ENCODE measurements at places on chromosomes 1 and 21.

DNA sequence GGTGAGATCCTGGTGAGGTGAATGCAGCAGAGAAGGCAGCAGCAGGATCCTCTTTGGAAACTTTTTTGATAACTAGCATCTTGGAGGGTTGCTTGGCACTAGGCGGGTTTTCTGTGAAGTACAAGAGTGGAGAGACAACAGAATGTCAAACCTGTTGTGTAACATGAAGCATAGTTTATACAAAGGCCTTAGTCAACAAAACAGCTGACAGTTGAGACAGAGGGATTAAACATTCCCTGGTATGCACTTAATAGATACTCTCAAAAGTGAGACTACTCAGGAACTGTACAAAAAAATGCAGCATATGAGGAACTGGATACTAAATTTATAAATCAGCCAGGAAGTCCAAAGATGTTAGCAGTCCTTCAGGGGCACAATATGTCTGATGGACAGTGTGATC lies 16.4 kb upstream of the CCDC17 start:
- no peak for DNase-seq

DNA sequence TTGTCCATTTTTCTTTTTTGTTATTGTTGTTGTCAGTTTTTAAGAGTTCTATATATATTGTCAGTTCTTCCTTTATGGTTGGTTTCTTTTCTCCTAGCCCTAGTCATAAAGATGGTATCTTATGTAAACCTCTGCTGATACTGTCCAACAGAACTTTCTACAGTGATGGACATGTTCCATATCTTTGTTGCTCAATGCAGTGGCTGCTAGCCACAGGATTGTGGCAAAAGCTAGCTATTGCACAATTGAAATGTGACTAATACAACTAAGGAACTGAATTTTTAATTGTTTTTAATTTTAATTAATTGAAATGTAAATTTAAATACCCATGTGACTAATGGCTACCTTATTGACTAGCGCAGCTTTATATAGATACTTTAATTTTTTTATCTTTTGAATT lies 411.8 kb upstream of the PTBP2 start:
- DNase-seq, result peak; percentile 84

- DNase-seq, result no peak
These were observed 550.5 kb downstream of the PLPP3 start for GRCh38 chr1:56028911-56029310.

DNA sequence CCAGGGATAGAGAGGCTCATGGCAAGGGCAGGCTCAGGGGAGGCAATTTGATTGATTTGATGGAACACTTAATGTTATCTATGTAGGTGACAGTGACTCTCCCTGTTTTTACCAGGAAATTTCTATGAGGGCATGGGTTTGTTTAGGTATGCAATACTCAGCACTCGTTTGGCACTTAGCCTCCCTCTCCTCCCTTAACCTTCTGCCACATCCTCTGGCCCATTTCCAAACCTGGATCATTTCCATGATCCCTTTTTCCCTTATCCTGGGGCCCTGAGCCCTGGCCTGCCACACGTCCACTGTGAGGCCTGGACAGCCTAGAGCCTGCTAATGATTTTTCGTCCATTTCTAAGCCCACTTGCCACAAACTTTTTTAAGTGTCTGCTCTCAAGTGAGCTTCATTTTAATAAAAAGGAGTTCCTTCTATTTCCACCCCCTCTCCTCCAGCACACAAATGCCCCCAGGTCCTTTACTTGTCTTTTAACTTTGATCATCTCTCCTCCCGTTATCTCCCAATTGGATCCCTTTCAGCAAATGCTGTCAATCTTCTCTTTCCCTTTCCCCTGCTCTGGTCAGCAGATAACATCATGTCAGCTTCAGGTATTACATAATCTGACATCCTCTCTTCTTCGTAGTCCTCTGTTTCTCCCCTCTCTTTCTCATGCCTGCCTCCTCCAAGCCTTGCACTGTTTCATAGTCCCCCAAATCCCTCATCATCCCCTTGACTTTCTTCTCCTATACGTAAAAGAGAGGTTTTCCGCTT lies 37.8 kb upstream of the GADD45A start:
- no peak for DNase-seq

DNA sequence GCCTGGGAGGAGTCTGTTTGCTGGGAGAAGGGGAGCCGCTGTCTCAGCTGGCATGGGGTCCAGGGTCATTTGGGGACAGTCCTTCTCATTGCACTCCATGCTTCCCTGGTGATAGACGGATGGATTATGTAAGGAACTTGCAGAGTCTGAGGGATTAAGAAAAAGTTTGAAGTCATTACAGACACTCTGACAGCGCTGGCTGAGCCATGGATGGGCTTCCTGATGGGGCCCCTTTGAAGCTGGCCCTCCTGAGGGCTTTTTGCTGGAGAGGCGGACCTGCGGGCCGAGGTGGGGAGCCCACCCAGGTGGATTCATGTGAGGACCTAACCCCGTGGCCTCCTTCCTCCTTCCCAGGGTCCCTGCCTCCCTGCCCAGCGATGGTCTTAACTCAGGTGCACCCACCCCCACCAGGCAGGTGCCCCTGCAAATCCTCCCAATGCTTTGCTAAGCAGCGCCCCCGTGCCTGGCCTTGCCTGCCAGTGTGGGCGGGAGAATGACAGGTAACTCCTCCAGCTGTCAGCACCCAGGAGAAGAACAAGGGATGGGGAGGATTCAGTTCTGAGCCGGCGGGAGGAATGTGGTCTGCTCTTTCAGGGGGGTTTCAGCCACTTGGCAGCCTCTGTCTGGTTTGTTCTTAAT lies 24.2 kb upstream of the C1orf174 start:
- no peak for DNase-seq

- DNase-seq, result no peak
These were observed 54.9 kb downstream of the WDR64 start for GRCh38 chr1:241706967-241707366.

- peak; percentile 47 for DNase-seq
These were observed 12.7 kb downstream of the VSIG8 start for GRCh38 chr1:159849626-159850366.

DNA sequence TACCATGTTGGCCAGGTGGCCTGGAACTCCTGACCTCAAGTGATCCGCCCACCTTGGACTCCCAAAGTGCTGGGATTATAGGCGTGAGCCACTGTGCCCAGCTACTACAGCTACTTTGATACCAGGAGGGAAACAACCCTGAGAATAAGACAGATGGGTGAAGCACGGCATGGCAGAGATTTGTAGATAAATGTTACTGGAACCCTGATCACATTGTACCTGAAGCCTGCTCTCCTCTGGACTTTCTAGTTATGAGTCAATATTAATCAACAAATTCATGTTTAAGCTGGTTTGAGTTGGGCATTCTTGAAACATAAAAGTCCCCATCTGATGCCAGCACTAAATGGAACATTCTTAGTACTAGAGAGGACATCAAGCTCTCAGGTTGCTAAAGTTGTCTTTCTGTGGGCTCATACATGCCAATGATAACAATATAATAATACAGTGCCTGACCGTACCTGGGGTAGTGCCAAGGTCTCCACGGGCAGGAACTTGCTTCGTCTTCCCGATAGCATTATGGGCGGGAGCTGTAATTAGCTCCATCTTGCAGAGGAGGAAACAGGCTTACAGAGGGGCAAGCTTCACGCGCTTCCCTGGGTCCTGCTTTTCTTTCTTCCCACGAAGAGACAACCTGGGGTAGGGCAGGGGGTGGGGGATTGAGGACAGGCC lies 30.7 kb upstream of the SLC19A1 start:
- DNase-seq, result no peak

- DNase-seq, result peak; percentile 98
These were observed 666 bp downstream of the HP1BP3 start for GRCh38 chr1:20786253-20787028.

- peak; percentile 84 for DNase-seq
These were observed 34.4 kb downstream of the COL18A1 start for GRCh38 chr21:45439161-45439872.

DNA sequence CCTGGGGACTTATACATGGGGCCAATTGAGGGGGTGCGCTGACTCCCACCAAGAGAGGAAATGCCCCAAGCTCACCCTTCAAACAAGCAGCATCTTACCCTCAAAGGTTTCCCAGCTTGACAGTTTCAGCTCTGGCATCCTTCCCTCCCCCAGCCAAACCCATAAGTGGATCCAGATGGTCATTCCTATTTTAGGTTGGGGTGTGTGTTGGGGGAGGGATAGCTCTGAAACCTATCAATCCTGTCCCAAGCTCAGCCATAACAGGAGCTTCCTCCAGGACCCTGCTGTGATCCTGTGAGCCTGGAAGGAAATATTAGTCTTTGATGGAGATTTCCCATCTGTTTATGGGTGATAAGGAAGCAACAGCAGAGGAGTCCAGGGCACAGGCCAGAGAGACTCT lies 3.4 kb upstream of the TMEM222 start:
- no peak for DNase-seq

GRCh38 chr1:240597153-240597745 lies 14.7 kb downstream of the GREM2 start:
- no peak for DNase-seq

DNA sequence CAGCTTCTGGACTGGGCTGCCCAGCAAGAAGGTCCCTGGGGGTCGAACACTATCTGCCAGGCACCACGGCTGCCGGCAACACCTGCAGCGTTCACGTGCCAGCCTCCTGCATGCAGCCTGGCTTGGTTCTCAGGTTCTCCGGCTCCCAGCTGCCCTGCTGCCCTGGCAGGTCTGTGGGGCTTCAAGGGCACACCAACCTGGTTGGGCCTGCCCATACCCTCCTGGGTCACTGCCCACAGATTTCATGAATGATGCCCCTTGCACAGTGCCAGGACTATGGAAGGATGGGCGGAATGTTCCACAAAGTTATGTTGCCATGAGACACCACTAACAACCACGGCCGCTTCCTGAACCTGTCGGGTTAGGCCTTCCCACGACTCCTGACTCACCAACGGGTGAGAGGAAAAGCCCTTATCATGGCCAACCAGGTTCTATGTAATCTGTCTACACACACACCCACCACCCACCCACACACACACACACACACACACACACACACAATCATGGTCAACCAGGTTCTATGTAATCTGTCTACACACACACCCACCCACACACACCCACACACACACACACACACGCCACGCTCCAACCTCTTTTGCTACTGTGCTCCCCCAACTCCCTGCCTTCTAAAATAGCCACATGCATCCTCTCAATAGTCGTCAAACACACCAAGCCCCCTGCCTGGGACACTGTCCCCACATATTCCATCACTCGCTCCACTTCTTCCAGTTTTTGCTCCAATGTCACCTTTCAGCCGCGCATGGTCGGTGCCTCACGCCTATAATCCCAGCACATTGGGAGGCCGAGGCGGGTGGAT lies 32.2 kb downstream of the HSPG2 start:
- DNase-seq, result peak; percentile 76

GRCh38 chr1:185603158-185603557 lies 131.0 kb upstream of the HMCN1 start:
- DNase-seq, result peak; percentile 29

DNA sequence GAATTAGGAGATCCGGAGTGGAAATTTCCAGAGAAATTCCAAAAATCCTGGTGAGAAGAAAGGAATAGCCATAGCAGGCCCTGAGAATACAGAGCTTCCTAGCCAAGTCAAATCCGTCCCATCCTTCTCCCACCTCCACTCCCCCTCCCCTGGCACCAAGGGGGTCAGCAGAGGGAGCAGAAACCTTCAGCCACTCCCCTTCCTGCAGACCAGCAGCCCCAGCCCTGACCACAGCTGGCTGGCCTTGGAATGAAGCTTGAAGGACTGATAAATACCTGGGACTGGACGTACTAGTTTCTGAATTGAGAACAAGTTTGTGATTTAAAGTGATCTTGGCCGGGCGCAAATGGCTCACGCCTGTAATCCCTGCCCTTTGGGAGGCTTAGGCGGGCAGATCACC lies 13.8 kb upstream of the RIPPLY3 start:
- no peak for DNase-seq

GRCh38 chr1:147496044-147496443 lies 45.3 kb upstream of the BCL9 start:
- DNase-seq, result no peak

DNA sequence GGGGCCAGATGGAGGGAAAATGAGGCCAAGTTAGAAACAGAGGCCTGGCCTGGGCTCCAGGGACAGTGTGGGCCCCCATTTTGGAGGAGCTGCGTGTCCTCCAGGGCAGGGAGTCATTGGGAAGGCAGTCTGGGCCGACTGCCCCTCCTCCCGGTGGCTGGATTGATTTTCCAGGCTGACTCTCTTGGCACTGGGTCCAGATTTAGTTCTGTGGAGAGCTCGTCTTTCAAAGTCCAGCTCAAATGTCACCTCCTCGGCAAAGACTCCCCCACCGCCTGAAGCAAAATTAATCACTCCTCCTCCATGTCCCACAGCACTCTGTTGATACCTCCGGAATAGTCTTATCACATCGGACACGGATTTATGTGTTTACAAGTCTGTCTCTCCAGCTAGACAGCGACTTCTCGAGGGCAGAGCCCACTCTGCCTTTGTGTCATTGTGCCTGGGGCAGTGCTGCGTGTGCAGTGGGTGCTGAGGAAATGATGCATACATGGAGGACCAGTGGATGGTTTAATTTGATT lies 175.1 kb downstream of the CAMTA1 start:
- no peak for DNase-seq

- DNase-seq, result no peak
These were observed 43.1 kb upstream of the KANK4 start for GRCh38 chr1:62362061-62362917.

GRCh38 chr1:41914516-41914915 lies 4.2 kb downstream of the HIVEP3 start:
- no peak for DNase-seq

DNA sequence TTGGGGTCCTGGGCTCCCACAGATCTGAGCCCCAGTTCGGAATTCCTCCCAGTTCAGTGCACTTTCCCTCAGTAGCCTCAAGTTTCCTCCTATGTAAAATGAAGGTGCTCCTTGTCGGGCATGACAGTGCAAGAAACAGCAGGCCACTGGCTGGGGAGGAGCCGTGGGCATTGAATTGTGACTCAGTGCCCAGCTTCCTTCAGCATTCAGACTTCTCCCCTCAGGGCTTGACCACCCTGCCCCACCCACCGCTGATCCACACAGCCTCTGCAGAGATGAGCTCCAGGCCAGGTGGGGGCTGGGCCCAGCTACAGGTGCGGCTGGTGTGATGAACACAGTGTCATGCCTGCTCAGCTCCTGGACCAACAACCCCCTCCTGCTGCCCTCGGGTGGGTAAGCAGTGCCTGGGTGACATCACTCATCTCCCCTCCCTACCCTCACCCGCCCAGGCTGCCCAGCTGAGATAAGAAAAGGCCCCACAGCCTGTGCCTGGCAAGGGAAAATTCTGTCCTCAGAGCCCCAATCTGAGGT lies 4.9 kb downstream of the MOB3C start:
- no peak for DNase-seq

GRCh38 chr1:165629848-165630628 lies 996 bp upstream of the MGST3 start:
- DNase-seq, result no peak

- DNase-seq, result no peak
These were observed 294.2 kb downstream of the GPATCH2 start for GRCh38 chr1:217336724-217337123.

GRCh38 chr1:246139745-246140182 lies 367.3 kb downstream of the SMYD3 start:
- no peak for DNase-seq

DNA sequence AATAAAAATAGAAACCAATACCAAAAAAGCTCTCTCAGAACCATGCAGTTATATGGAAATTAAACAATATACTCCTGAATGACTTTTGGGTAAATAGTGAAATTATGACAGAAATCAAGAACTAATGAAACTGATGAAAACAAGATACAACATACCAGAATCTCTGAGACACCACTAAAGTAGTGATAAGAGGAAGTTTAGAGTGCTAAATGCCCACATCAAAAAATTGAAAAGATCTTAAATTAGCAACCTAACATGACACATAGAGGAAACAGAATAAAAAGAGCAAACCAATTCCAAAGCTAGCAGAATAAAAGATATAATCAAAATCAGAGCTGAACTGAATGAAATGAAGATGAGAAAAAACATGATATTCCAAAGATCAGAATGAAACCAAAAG lies 430.9 kb downstream of the LTN1 start:
- DNase-seq, result no peak
